ENCODE measurements at places on chromosomes 3 and 15. TPM values are rescaled to one million over a fixed set of nuclear protein-coding genes. Genes with fewer than 3 reads are reported as not detected.

- no peaks in the 10 kb centered on the region for H3K4me1 ChIP-seq
- no peak overlapping the region for H3K4me3 ChIP-seq
- DNase-seq = no peak
These were observed 30.1 kb upstream of the LRRC3B start for GRCh38 chr3:26592451-26592850.

GRCh38 chr15:52789601-52790168 is 451 bp downstream of the ONECUT1 start:
- H3K27ac ChIP-seq = no peak overlapping the region
- DNase-seq = no peak
- H3K4me3 ChIP-seq = peak overlapping the region; percentile 46
- H3K27me3 ChIP-seq = peaks cover 93% of the 10 kb centered on the region
- peaks cover 50% of the 10 kb centered on the region for H3K4me1 ChIP-seq
- H3K36me3 ChIP-seq = no peaks in the 10 kb centered on the region

GRCh38 chr15:59933607-59934006 is 70.5 kb upstream of the FOXB1 start:
- no peaks in the 10 kb centered on the region for H3K27me3 ChIP-seq
- H3K27ac ChIP-seq = no peak overlapping the region
- H3K4me3 ChIP-seq = no peak overlapping the region
- no peak for DNase-seq

GRCh38 chr3:164095279-164095678 is 983.0 kb downstream of the SI start:
- no peaks in the 10 kb centered on the region for H3K36me3 ChIP-seq
- H3K27ac ChIP-seq = no peak overlapping the region
- no peaks in the 10 kb centered on the region for H3K4me1 ChIP-seq
- no peaks in the 10 kb centered on the region for H3K27me3 ChIP-seq

Gene COLQ
- not detected for polyA plus RNA-seq

DNA sequence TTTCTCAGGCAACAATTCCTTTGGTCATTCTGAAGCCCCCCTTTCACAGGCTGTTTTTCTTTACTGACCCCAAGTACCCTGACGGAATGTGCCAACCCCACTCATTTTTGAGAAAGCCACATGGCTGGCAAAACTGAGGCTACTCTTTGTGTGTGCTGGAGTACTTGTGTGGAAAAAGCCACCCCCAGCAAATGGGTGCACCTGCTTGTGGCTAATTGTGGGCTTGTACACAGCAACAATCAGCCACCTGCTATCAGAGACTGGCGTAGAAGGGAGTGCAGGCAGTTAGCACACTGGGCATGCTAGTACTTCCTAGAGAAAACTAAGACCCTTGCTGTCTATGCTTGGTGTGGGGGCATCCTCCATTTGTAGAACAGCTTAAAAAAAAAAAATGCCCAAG is 110.1 kb upstream of the LMOD3 start:
- H3K4me3 ChIP-seq = no peak overlapping the region
- H3K4me1 ChIP-seq = no peaks in the 10 kb centered on the region
- H3K27me3 ChIP-seq = no peaks in the 10 kb centered on the region
- DNase-seq = no peak
- no peak overlapping the region for H3K27ac ChIP-seq

DNA sequence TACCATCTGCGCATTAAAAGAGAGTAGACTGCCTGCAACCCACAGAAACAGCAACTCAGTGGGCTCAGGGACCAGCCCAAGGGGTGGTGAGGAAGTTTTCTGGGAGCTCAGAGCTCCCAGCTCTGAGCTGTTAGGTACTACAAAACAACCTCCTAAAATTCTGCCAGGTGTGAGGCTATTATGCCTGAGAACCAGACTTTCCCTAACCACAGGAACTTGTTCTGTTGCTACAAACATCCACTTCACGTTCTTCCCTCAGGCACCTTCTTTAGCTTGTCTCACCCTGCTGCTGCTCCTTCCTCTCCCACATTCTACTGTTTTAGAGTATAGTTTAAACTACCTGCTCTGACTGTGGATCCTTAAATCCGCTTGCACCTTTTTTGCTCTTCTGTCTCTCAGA is 399.4 kb downstream of the ROBO1 start:
- no peak overlapping the region for H3K4me3 ChIP-seq
- no peaks in the 10 kb centered on the region for H3K36me3 ChIP-seq
- H3K4me1 ChIP-seq = peaks cover 10% of the 10 kb centered on the region
- no peak for DNase-seq

DNA sequence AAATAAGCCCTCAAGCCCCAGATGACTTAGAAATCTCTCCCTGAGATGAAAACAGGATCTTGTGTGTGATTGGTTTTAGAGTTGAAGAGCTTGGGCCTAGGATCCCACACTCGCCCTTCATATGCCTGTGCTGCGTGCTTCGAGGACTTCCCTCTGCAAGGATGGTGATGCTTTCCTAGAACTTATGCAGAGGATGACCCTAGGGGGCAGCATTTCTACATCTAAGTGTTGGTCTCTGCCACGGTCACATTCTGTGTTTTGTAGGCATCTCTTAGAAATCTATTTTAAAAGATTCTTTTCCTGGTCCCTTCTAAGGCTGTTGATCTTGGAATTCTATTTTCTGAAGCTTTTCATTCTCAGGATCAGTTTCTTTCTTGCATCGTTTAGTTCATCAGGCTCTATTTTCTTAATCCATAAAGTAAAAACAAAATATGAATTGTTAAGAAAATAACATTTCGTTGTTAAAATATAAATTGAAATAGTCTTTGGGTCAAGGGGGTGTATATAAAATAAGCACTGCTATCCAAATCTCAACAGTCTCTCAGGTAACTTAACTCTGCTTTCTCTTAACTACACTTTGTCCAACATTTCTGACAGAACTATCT is 45.7 kb downstream of the WDR76 start:
- DNase-seq = no peak
- H3K4me3 ChIP-seq = no peak overlapping the region
- H3K36me3 ChIP-seq = no peaks in the 10 kb centered on the region
- peaks cover 9% of the 10 kb centered on the region for H3K4me1 ChIP-seq

DNA sequence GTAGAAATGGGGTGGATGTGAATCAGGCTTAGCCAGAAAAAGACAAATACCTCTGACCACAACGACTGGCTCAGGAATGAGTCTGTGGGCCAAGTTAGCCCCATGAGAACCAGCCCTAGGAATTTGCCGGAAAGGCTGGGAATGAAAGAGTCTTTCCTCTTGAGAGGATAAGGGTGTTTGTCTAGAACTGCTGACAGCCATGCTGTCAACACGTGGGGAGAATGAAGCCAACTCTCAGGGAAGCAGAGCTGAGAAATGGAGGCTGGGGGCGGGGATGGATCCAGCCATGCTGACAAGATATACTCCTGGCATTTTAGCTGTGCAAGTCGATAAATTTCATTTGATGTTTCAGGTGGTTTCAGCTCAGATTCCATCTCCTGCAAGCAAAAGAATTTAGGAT is 10.6 kb upstream of the SLC6A1 start:
- H3K27me3 ChIP-seq = no peaks in the 10 kb centered on the region
- H3K4me1 ChIP-seq = no peaks in the 10 kb centered on the region
- H3K36me3 ChIP-seq = no peaks in the 10 kb centered on the region
- DNase-seq = no peak

DNA sequence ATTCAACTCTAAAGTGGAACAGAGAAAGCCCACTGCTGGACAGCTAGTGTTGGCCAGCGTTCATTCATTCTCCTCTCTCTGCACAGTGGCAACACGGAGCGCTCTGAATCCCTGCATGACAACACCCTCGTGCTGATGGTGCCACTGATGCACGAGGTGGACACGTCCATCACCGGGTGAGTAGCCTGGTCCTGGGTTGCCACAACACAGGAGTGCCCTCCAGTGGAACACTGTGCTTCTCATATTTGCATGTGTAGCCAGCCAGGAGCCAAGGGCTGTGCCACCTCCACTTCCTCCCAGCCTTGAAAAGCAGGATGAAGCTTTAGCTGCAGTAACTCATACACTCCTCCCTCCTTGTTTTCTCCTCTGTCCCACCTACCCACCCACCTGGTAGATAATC is 120.0 kb upstream of the CTDSPL start:
- H3K27me3 ChIP-seq = no peaks in the 10 kb centered on the region
- H3K4me1 ChIP-seq = peaks cover 19% of the 10 kb centered on the region
- H3K27ac ChIP-seq = peak overlapping the region; percentile 10
- no peaks in the 10 kb centered on the region for H3K36me3 ChIP-seq
- no peak overlapping the region for H3K4me3 ChIP-seq

Gene A4GNT
- not detected for polyA plus RNA-seq

Gene FSTL1
- 8.1 TPM for polyA plus RNA-seq

- H3K36me3 ChIP-seq = no peaks in the 10 kb centered on the region
- H3K4me1 ChIP-seq = peaks cover 9% of the 10 kb centered on the region
- H3K27ac ChIP-seq = no peak overlapping the region
- no peaks in the 10 kb centered on the region for H3K27me3 ChIP-seq
- DNase-seq = no peak
These were observed 10.7 kb upstream of the ANXA2 start for GRCh38 chr15:60408463-60408981.

Gene CCR9
- 0.55 TPM for polyA plus RNA-seq

Gene SH3GL3
- polyA plus RNA-seq = not detected

GRCh38 chr3:194181612-194182529 is 45.9 kb downstream of the HES1 start:
- no peaks in the 10 kb centered on the region for H3K4me1 ChIP-seq
- no peak for DNase-seq
- no peak overlapping the region for H3K4me3 ChIP-seq
- no peaks in the 10 kb centered on the region for H3K36me3 ChIP-seq

GRCh38 chr3:195017151-195017550 is 253.8 kb downstream of the XXYLT1 start:
- no peaks in the 10 kb centered on the region for H3K36me3 ChIP-seq
- no peaks in the 10 kb centered on the region for H3K27me3 ChIP-seq
- H3K4me3 ChIP-seq = no peak overlapping the region

- H3K4me1 ChIP-seq = no peaks in the 10 kb centered on the region
- no peaks in the 10 kb centered on the region for H3K36me3 ChIP-seq
- H3K27ac ChIP-seq = no peak overlapping the region
- no peaks in the 10 kb centered on the region for H3K27me3 ChIP-seq
- H3K4me3 ChIP-seq = no peak overlapping the region
These were observed 252.1 kb upstream of the TMCO5A start for GRCh38 chr15:37682304-37682703.

- H3K27ac ChIP-seq = no peak overlapping the region
- H3K36me3 ChIP-seq = no peaks in the 10 kb centered on the region
- H3K27me3 ChIP-seq = no peaks in the 10 kb centered on the region
- H3K4me1 ChIP-seq = peaks cover 15% of the 10 kb centered on the region
- no peak overlapping the region for H3K4me3 ChIP-seq
These were observed 28.3 kb downstream of the PRKCD start for GRCh38 chr3:53189276-53189675.

Gene DTX3L
- 20.8 TPM for polyA plus RNA-seq

Gene GATA2
- polyA plus RNA-seq = 5.2 TPM

- H3K36me3 ChIP-seq = no peaks in the 10 kb centered on the region
- H3K27ac ChIP-seq = no peak overlapping the region
- peaks cover 25% of the 10 kb centered on the region for H3K4me1 ChIP-seq
- H3K4me3 ChIP-seq = no peak overlapping the region
- DNase-seq = no peak
These were observed 304.9 kb downstream of the TLE3 start for GRCh38 chr15:69792823-69793222.

Gene NR2F2
- polyA plus RNA-seq = 20.0 TPM

DNA sequence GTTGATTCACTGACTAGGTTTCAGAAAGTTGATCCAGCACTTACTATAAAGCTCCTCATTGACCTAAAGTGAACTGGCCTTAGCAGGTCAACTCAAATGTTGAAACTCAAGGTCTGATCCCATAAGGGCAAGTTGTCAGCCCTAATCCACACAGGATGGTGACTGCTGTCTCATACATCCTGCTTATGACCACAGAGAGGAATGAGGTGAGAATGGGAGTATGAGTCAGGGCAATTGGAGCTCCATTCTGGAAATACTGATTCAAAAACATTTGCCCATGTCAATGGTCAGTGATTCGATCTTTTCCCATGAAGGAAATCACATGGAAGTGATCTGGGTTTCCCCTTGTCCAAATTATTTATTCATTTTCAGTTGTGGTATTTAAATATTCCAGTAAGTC is 78.7 kb downstream of the ZNF385D start:
- no peaks in the 10 kb centered on the region for H3K36me3 ChIP-seq
- DNase-seq = no peak
- H3K4me3 ChIP-seq = no peak overlapping the region

- peaks cover 10% of the 10 kb centered on the region for H3K4me1 ChIP-seq
- peaks cover 3% of the 10 kb centered on the region for H3K27me3 ChIP-seq
- H3K36me3 ChIP-seq = no peaks in the 10 kb centered on the region
- no peak overlapping the region for H3K27ac ChIP-seq
- DNase-seq = no peak
- no peak overlapping the region for H3K4me3 ChIP-seq
These were observed 27.2 kb upstream of the GLCE start for GRCh38 chr15:69132977-69133861.

Measured in sigmoid colon (tissue), 7 donors.